Ascending aorta (tissue), 2 donors: ENCODE measurements at places on chromosomes 7 and 10. TPM values are rescaled to one million over a fixed set of nuclear protein-coding genes. Genes with fewer than 3 reads are reported as not detected.

GRCh38 chr7:45294559-45294958, 137.0 kb downstream of the RAMP3 start:
- H3K27ac ChIP-seq: no peak overlapping the region
- H3K27me3 ChIP-seq: no peaks in the 10 kb centered on the region
- H3K4me1 ChIP-seq: no peaks in the 10 kb centered on the region
- no peak for DNase-seq

Gene RADIL
- total RNA-seq: 42.4 TPM

DNA sequence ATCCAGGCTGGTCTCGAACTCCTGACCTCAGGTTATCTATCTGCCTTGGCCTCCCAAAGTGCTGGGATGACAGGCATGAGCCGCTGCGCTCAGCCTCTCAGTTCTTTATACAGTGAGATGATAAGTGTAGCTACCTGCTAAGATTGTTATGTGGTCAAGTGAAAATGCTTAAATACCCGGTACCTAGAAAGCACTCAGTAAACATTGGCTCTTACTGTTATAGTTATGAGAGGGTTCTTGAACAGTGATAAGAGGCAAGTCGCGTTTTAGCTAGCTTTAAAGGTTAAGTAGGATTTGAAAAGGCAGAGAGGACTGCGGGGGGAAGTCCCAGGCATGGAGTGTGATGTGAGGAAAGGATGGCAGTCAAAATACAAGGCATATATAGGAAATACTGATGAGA, 4.5 kb downstream of the ZKSCAN1 start:
- no peak overlapping the region for H3K27ac ChIP-seq
- no peaks in the 10 kb centered on the region for H3K27me3 ChIP-seq
- no peak for DNase-seq
- peaks cover 22% of the 10 kb centered on the region for H3K36me3 ChIP-seq
- H3K4me3 ChIP-seq: no peak overlapping the region

DNA sequence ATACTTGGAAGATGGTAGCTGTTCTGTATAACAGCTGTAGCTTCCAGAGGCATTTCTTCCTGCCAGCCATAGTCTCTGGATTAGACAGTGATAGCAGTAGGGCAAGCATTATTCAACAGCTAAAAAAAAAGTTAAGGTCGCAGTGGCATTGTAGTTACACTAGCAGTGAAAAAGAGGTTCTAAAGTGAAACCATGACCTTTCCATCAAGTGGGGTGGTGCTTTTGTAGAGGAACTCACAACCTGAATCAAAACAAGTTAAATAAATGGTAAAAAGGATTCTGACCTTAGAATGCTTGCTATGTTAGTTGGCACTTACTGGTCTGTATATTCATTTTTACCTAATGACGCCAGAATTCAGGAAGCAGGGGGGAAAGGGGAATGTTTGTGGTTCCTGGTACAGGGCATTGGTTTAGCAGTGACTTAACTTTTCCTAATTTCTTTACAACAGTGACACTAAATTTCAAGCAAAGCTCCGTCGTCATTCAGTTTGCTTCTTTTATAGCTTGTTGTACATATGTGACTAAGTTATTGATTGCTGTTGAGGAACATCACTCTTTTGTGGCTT, 55.0 kb downstream of the GBF1 start:
- peaks cover 7% of the 10 kb centered on the region for H3K4me1 ChIP-seq
- no peak overlapping the region for H3K4me3 ChIP-seq

Gene IGFBP1
- not detected for total RNA-seq

DNA sequence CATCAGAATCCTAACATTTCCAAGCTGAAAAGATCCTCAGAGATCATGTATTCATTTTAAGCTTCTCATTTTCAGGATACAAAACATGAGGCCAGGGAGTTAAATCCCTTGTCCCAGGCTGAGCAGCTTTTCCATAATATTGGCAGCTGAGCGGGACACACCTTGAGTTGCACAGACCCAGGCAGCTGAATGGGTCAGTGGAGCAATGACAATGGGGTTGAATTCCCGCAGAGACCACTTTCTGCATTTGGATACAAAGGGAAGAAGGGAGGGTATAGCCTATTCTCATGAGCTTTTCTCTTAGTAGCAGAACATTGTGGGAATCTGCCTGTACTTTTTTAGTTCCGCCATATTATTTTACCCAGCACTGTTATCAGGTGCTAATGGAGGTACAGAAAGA, 49.5 kb downstream of the PRR15 start:
- H3K4me3 ChIP-seq: no peak overlapping the region
- H3K36me3 ChIP-seq: no peaks in the 10 kb centered on the region
- no peaks in the 10 kb centered on the region for H3K27me3 ChIP-seq
- no peaks in the 10 kb centered on the region for H3K4me1 ChIP-seq
- no peak overlapping the region for H3K27ac ChIP-seq

Gene GPR146
- total RNA-seq: 224 TPM

Gene HERPUD2
- 69.8 TPM for total RNA-seq

Gene C10orf143
- 0.11 TPM for total RNA-seq

DNA sequence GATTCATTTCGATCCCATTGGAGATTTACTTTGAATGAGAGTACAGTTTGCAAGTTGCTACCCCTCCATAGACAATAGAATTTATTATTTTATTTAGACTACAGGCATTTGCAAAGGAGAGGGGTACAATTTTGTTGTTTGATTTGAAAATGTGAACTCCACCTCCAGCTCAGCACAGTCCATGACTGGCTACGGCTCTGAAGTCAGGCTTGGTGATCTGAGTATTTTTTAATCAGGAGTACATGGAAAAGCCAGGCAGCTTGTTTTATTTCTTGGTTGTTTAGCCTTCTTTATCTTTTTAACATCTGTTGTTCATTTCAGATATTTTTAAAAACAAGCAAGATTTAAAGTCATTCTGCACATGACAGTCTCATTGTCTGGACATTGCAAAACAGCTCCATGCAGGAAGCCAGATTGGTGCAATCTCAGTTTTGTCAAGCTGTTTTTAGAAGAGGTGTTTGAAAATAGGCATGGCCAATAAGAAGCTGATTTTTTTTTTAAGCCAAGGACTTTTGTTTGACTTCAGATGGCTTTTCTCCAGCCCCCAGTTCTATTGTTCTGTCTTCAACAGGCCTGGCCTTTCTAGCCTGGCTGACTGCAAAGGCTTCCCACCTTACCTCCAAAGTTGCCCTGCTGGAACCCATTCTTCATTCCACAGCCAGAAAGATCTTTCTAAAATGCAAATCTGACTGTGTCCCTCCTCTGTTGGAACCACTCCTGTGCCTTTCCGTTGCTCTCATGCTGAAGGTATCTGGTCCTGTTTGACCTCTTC, 12.2 kb downstream of the PLXDC2 start:
- peak overlapping the region; percentile 43 for H3K27ac ChIP-seq
- peaks cover 68% of the 10 kb centered on the region for H3K4me1 ChIP-seq
- no peaks in the 10 kb centered on the region for H3K27me3 ChIP-seq
- no peaks in the 10 kb centered on the region for H3K36me3 ChIP-seq
- H3K4me3 ChIP-seq: no peak overlapping the region

Gene CALML3
- total RNA-seq: not detected

- H3K4me3 ChIP-seq: no peak overlapping the region
- H3K36me3 ChIP-seq: no peaks in the 10 kb centered on the region
- H3K27me3 ChIP-seq: no peaks in the 10 kb centered on the region
- no peak for DNase-seq
These were observed 439.7 kb upstream of the IGFBP3 start for GRCh38 chr7:46360811-46361210.

DNA sequence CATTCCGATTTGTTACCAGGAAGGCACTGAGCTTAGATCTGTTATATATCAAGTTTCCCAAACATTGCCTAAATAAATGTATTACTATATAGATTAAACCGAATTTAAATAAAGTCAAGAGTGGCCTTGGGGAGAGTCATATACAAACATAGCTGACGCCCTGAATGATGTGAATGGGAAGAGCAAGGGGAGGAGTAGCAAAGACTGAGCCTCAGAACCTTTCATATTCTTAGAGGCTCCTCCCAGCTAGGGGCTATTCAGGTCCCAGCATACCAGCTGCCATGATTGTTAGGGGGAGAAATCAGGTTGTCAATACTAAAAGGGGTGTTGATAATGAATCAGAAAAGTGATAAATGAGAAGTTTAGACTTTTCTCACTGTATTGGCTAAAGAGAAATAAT, 64.7 kb upstream of the ITGB1 start:
- no peak overlapping the region for H3K4me3 ChIP-seq
- no peak for DNase-seq
- no peaks in the 10 kb centered on the region for H3K36me3 ChIP-seq
- no peaks in the 10 kb centered on the region for H3K4me1 ChIP-seq

Gene CYP17A1
- total RNA-seq: 116 TPM

- no peak overlapping the region for H3K27ac ChIP-seq
- H3K36me3 ChIP-seq: no peaks in the 10 kb centered on the region
- no peak overlapping the region for H3K4me3 ChIP-seq
- no peaks in the 10 kb centered on the region for H3K4me1 ChIP-seq
- no peak for DNase-seq
- H3K27me3 ChIP-seq: no peaks in the 10 kb centered on the region
These were observed 44.8 kb downstream of the SHTN1 start for GRCh38 chr10:116960066-116960776.

Gene CHST3
- total RNA-seq: 41.4 TPM

DNA sequence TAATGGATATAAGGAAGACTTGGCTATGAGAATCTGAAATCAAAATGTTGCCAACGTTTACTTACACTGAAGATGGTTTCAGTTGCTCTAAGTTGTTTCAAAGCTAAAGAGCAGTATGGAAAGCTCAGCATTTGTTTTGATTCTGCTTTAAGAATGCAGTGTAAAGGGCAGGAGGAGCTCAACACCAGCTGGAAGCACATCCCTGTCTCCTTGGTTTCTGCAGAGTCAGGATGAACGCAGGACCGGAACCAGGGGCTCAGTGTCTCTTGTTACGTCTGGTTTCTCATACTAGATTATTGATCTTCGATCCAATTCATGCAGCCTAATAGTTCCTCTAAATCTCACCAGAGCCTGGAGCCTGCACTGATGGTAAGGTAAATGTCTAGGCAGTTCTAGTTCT, 24.1 kb downstream of the ZRANB1 start:
- H3K36me3 ChIP-seq: peaks cover 15% of the 10 kb centered on the region
- H3K27me3 ChIP-seq: no peaks in the 10 kb centered on the region

GRCh38 chr7:151572136-151572535, 52.4 kb upstream of the RHEB start:
- H3K36me3 ChIP-seq: peaks cover 18% of the 10 kb centered on the region
- no peaks in the 10 kb centered on the region for H3K27me3 ChIP-seq
- H3K27ac ChIP-seq: no peak overlapping the region
- DNase-seq: no peak
- no peak overlapping the region for H3K4me3 ChIP-seq

- H3K27me3 ChIP-seq: no peaks in the 10 kb centered on the region
- H3K4me1 ChIP-seq: no peaks in the 10 kb centered on the region
- no peak overlapping the region for H3K4me3 ChIP-seq
- no peak for DNase-seq
- no peaks in the 10 kb centered on the region for H3K36me3 ChIP-seq
- no peak overlapping the region for H3K27ac ChIP-seq
These were observed 64.7 kb downstream of the TPK1 start for GRCh38 chr7:144771174-144771573.

Gene RBP4
- 58.0 TPM for total RNA-seq

Gene LOXL4
- 3.7 TPM for total RNA-seq

DNA sequence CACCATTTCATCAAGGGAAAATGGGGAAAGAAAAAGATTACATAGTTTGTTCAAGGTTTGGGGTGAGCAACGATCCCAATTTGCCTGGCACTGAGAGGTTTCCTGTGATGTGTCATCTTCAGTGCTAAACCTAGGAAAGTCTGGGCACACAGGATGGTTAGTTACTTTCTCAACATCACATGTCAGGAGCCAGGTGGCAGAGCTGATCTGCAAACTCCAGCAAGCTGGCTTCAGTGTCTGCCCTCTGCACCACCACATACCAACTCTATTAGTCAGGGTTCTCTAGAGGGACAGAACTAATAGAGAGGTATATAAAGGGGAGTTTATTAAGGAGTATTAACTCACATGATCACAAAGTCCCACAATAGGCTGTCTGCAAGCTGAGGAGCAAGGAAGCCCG, 11.3 kb downstream of the ADAM12 start:
- no peaks in the 10 kb centered on the region for H3K36me3 ChIP-seq
- DNase-seq: no peak
- no peaks in the 10 kb centered on the region for H3K27me3 ChIP-seq
- H3K27ac ChIP-seq: no peak overlapping the region
- no peak overlapping the region for H3K4me3 ChIP-seq

Gene TMEM236
- not detected for total RNA-seq

DNA sequence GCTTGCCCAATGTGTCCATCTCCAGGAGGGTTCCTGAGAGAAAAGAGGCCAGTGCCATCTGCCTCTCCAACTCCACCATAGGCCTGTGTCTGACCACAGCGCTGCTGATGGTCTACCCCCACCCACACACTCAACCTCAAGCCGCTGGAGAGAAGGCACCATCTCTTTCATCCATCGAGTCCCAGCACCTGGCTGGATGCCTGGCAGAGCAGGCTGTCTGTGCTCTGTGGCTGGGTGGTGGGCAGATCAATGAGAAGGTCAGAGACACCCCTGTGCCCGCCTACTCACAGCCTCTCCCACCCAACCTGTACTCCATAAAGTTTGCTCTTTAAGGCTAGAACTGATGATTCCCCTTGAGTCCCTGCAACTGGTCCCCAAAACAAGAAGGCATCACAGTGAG, 58.0 kb downstream of the CLRN3 start:
- H3K27me3 ChIP-seq: no peaks in the 10 kb centered on the region
- no peak overlapping the region for H3K27ac ChIP-seq
- H3K36me3 ChIP-seq: no peaks in the 10 kb centered on the region
- no peak overlapping the region for H3K4me3 ChIP-seq
- H3K4me1 ChIP-seq: no peaks in the 10 kb centered on the region

DNA sequence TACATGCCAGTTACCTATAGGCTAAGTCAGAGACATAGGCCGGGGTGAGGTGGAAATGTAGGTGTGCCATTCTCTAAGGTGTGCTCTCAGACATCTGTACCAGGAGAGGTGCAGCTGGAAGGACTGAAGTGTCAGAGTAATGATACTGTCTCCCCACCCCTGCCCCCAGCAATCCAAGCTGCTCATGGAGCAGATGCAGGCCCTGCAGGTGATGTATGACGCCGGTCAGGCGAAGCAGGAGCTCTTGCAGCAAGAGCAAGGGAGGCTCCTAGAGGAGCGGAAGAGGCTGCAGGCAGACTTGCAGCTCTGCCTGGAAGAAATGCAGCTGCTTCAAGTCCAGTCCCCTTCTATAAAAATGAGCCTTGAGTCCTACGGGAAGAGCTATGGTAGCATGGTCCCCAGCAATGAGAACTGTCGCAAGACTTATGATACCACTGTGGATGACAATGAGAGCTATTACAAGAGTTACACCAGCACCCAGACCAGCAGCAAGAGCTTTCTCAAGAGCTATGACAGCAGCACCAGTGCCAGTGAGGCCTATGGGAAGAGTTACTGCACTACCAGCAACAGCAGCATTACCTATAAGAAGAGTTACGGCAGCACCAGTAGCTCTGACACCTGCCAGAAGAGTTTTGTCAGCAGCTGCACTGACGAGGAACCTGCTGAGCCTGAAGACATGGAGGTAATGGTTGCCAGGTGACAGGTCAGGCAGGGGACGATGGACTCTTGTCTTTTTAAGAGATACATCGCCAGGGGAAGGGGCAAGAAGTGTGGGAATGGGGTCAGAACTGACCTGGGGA, 18.4 kb upstream of the FLNC start:
- H3K36me3 ChIP-seq: no peaks in the 10 kb centered on the region
- H3K27me3 ChIP-seq: no peaks in the 10 kb centered on the region
- H3K27ac ChIP-seq: no peak overlapping the region
- DNase-seq: no peak
- no peaks in the 10 kb centered on the region for H3K4me1 ChIP-seq
- H3K4me3 ChIP-seq: no peak overlapping the region
